ENCODE measurements at places on chromosomes 16 and 17. TPM values are rescaled to one million over a fixed set of nuclear protein-coding genes. Genes with fewer than 3 reads are reported as not detected.

DNA sequence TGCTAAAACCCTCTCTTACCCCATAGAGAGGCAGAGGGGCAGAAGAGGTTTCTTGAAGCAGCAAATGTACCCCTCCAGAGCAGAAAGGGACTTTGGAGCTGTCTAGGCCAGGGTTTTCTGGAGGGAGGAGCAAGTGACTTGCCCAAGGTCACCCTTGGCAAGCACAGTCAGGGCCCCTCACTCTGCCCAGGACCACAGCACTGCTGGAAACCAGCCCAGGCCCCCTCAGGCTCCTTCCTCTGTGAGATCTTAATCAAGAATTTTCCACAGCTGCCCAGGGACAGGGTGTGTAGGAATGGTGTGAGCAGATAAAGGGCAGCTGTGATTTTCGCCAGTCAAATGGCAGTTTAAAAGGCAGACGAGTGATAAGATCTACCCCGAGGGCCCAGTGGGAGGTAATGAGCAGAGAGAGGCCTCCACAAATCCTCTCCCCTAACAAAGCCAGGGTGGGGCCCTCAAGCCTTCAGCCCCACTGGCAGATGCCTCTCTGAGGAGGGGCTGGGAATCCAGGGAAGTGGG lies 3.9 kb upstream of the SLC12A3 start:
- DNase-seq: no peak

DNA sequence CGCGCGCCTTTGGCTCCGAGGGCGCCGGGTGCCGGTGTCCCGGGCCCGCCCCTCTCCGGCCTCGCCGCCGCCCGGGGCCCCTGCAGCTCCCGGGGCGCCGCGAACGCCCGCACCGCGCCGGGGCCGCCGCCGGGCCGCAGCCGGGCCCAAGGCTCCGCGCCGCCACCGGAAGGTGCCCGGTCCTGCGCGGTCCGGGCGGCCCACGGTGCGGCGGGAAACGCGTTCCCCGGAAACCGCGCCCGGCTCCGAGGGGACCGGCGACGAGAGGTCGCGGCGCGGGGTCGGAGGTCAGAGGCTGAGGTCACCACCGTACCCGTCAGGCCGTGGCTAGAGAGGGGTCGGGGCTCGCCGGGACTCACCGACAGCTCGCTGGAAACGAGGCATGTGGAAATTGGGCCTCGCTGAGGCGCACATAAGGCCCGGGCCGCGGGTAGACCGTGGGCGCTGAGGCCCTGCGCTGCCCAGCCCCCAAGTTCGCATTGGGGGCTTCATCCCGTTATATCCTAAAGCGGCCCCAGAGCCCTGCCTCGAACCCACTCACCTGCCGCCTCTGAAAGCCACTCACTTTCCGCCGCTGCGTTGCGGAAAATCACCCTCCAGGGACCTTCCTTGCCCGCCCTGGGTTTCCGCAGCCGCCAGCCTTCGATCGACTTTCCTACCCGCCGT lies at the start of gene DUS1L:
DUS1L (minus strand) TSS at position 167 of the 666 bp plus-strand sequence. CDS start 745 bp downstream, outside the sequence.
- peak; percentile 80 for DNase-seq

- DNase-seq: peak; percentile 55
These were observed 20.5 kb upstream of the MTMR4 start for GRCh38 chr17:58534901-58535421.

DNA sequence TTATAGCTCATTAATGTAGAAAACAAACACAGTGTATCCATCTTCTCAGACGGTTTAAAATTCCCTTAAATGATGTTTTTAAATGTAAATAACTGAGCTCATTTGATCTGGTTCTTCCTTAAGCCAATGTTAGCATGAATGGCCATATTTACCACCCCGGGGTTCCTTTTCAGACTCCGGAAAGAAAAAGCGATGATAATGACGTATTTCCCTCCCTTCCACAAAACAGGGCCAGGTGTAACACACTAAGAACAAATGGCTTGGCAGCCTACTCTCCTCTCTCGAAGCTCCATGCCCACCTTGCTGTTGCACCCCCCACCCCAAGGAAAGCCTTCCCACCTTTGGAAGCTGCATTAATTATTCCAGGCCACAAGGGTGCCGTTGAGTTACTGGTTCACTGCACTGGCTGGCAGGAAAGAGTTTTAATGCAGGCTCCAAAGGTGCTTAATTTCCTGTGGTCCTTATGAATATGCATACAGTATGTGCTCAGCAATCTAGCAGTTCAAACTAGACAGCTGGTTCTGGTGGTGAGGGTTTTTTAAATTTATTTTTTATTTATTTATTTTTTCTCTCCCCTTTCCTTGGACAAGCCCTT lies 378.9 kb downstream of the WWOX start:
- DNase-seq: no peak

DNA sequence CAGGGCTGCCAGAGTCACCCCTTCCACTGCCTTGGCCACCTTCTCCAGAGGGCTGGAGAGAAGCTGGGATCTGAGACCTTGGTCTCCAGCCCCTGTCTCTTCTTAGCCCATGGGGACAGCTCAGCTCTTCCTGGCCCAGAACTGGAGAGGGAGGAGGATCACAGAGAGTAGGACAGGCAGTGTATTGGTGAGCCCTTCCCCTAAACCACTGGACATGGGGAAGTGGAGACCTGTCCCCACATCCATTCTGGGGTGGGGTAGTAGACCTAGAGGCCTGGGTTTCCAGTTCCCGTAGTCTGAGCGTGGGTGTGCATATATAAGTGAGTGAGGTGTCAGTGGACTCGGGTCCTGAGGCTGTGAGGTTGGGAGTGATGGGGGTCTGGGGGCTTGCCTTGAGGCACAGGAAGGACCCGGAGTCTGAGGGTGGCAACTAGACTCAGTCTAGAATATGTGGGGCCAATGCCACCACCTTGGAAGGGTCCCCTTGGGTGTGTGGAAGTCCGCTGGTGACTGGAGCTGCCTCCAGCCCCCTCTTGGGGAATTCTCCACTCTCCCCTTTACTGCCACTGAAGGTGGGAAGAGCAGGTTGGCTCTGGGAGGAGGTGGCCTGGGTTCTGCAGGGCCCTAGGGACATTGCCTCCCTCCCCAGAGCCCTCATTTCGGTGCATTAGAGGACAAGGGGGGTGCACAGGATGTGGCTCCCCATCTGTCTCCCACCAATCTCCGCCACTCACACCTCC lies 19.9 kb downstream of the GJD3 start:
- no peak for DNase-seq

DNA sequence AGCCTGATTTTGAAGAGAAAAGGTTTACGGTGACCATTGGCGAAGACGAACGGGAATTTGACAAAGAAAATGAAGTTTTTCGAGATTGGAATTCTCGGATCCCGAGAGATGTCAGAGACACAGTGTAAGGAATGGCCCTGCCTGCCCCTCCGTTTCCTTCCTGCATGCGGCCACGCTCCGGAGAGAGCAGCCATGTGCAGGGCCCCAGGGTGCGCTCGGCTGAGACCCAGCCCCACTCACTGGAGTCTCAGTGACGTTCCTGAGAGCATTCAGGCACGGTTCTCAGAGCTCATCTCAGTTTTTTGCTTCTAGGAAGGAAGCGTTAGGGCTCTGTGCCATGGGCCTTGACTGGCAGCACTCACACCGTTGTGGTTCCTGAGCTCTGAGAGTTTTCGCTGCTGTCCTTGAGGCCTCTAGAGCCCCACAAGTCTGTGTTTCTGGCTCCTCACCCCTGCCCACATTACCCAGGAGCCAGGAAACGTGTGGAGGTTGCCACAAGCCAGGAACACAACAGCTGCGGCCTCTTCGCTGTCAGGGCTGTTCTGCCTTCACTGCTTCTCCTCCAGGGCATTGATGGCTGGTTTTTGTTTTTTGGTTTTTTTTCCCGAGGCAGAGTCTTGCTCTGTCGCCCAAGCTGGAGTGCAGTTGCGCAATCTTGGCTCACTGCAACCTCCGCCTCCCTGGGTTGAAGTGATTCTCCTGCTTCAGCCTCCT lies 29.8 kb downstream of the ZC3H18 start:
- peak; percentile 71 for DNase-seq

The PRSS36 gene
- total RNA-seq: 2.2 TPM

The ASPHD1 gene
- not detected for total RNA-seq

The MT1A gene
- total RNA-seq: 2.3 TPM
